ENCODE measurements at places on chromosomes 6 and 20.
A peak's percentile ranks its signal among the peaks of the same experiment; 100 is the strongest.

DNA sequence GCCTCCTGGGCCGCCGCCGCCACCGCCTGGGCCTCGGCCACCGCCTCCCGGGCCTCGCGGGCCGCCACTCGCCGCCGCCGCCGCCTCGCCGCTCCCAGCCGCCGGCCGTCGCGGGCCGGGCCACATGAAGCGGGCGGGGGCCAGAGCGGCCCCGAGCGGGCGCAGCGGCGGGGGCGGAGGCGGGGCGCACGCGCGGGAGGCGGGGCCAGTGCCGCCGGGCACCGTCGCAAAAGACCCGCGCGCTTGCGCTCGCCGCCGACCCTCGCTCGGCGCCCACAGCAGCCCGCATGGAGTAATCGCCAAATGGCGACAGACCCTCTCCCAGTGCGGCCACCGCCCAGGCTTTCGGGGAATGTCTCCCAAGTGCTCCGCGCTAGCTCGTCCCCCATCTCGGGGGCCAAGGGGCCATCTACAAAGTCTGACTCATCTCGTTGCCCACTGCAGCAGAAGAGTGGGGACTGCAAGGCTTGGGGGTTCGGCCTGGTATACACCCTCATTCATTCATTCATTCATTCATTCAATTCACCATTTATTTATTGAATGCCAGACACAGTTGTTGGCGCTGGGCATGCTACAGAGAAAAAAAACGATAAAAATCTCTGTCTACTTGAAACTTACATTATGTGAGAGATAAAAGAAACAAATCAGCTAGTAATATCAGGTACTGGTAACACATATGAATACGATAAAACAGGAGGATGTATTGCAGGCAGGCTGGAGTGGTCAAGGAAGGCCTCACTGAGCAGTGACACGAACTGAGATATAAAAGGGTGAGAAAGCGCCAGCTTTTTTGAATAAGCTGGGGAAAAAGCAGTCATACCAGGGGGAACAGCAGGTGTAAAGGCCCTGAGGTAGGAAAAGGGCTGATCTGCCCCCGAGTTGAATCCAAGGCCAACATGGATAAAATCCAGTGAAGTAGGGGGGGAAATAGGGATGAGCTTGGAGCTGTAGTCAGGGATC is at the start of gene B4GALT5:
TSS of gene B4GALT5 (minus strand) at position 126 of the 960 bp plus-strand sequence. CDS start 188 bp downstream, outside the sequence.
- peak; percentile 85 for DNase-seq

DNA sequence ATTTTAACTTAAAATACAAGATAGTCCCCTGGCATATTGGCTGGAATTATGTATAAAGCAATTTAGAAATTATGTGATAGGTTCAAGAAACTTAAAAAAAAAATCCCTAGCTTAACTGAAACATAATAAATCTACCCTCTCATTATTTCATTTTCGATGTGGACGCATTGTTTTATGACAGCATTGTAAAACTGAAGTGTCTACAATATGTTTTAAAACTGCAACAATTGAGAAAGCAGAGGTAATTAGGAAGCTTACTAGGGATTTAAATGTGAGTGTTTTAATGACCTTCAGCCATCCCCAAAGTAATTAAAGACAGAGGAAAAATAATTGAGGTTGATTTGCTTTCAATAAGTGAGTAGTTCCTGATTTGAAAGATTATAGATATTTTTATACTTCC is 776.0 kb downstream of the TBC1D32 start:
- no peak for DNase-seq

- no peak for DNase-seq
These were observed 56.5 kb upstream of the FNDC1 start for GRCh38 chr6:159112714-159113113.

DNA sequence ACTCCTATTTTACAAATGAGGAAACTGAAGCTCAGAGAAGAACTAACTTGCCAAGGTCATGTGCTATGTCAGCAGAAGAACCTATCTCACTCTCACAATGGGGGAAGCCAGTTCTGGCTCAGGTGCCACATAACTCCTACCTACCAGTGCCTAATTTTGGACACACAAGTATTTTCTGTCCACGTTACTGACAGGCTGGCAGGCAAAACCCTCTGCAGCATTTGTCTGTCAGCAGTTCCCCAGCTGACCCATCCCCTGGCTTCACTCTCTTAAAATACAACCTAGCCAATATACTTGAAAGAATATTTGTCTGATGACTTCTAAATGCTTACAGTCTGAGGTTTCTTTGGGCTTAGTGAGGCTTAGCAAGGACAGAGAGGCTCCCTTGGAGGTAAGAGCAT is 15.5 kb downstream of the GSS start:
- no peak for DNase-seq

DNA sequence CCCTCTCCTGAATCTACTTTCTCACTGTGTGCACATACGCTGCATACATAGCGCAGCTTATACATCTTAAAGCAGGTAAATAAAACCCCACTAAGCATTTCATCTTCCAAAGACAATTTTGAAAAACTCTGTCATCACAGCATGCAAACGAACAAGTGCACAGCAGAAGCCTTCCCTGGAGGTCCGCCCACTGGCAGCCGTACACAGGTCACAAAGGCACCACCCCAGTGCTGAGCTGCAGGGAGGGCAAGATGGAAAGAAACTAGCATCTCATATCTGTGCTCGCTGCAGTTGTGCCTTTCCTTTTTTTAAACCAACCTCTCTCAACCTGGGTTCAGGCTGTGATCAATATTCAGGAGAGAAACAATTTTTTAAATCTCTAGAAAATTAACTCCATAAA is 73.3 kb downstream of the HUS1B start:
- no peak for DNase-seq

DNA sequence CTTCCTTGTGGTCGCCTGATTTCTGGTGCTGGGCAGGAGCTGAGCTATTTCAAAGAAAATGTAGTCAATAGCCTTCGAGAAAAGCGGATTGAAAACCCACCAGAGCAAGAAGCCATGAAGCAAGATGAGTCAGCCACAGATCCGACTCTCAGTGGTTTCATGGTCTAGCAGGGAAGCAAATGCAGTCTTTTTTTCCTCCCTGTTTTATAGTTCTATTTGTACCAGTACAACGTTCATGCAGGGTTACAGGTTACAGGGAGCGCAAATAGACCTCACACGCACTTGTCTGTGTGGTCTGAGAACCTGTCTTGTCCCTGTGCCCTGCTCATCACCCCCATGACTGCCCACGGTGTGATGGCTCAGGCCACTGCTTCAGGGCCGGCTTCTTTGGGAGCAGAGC is 309.8 kb upstream of the SUPT3H start:
- no peak for DNase-seq

- no peak for DNase-seq
These were observed 23.1 kb downstream of the STK35 start for GRCh38 chr20:2124564-2125213.

DNA sequence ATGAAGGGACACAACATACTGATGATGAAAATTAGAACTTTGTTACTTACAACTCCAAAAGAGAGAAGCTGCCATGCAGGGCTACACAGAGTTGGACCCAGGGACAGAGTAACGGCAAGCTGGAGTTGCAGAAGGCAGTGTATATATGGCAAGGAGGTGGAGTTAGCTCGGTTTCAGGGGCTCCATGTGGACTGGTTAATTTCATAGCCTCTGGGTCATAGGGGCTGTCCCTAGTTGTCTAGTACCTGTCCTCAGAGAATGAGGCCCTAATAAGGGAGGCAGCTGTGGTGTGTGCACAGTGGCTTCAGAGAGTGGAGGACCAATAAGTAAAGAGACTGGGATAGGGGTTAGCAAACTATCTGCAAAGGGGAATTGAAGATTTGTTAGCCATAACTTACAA is 7.9 kb upstream of the ZSCAN12 start:
- no peak for DNase-seq

- DNase-seq = peak; percentile 67
These were observed 183.0 kb downstream of the THBS2 start for GRCh38 chr6:169070506-169071176.

DNA sequence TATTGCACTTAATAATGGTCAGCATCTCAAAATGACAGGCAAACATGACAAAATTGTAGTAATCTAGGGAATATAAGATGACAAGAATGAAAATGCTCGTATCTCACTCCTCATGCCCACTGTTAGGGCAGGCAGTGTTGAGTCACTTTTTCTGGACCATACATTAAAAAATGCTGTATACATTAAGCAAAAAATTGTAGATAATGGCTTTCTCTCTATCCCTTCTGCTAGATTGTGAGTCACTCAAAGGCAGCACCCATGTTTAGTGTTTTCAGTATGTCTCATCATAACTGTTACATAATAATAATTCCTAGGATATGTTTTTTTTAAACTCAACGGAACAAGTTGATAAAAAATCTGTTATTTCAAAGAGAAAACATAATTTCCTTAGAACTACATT is 199.3 kb downstream of the TENT5A start:
- no peak for DNase-seq

DNA sequence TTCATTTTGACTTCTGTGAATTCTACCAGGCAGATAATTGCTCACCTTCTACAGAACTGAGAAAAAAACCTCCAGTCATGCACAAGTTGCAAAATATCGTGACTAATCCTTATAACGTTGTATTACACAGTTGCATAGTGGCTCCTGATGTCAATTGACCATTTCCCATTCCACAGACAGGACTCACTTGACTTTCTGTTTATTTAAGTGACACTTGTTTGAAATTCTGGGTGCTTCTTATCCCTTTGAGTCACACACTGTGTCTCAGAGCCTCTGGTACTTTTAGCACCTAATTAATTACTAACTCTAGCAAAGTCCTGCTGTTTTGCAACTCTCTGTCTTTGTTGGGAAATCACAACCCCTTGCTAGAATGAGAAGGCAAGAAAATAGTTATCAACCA is 16.2 kb upstream of the RSPO3 start:
- no peak for DNase-seq

- no peak for DNase-seq
These were observed 31.8 kb upstream of the DLGAP4 start for GRCh38 chr20:36274181-36274841.

GRCh38 chr6:154593122-154593521 is 82.6 kb upstream of the CNKSR3 start:
- DNase-seq = no peak

DNA sequence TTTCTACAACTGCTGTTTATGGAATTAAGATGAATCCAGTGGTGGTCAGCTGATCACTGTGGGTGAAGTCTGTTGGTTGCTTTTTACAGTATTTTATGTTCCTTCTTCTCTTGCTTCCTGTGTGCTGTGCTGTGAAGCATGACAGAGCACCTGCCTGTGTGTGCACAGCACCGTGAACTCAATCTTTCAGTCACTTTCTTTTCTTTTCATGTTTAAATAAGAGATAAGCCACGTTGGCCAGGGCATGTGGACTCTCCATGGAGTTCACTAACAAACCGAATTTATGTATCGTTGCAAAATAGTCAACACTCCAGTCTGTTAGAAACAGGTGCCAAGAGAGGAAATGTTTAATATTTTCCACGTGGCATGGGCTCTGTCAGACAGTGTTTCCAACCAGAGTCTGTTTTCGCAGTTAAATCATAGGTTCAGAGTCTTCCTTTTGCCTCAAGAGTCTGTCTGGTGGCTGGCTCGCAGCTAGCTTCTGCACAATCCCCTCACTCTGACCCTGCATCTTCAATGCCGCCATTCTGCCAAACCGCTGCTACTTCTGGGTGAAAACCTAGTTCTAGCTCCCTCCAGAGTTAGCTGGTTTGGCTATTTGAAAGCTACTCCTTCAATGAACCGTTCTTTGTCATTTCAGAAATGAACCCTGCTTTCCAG is 73.2 kb downstream of the QRSL1 start:
- DNase-seq = no peak

DNA sequence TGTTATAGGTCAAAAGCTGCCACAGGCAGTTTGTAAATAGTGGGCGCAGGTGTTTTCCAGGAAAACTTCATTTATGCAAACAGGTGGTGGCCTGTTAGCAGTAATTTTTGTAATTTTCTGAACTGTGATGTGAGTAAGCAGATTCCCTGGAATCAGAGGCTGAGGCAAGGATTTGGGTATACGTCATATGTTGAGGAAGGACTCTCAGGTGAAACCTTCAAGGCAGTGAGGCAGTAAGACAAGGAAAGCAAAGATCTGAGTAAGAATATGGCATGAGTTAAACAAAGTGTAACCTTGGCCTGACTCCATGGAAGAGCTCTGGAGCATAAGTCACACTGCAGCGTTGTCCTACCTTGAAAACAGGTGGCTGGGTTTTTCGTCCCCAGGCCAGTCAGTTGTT is 291.1 kb upstream of the BTBD3 start:
- DNase-seq = no peak

DNA sequence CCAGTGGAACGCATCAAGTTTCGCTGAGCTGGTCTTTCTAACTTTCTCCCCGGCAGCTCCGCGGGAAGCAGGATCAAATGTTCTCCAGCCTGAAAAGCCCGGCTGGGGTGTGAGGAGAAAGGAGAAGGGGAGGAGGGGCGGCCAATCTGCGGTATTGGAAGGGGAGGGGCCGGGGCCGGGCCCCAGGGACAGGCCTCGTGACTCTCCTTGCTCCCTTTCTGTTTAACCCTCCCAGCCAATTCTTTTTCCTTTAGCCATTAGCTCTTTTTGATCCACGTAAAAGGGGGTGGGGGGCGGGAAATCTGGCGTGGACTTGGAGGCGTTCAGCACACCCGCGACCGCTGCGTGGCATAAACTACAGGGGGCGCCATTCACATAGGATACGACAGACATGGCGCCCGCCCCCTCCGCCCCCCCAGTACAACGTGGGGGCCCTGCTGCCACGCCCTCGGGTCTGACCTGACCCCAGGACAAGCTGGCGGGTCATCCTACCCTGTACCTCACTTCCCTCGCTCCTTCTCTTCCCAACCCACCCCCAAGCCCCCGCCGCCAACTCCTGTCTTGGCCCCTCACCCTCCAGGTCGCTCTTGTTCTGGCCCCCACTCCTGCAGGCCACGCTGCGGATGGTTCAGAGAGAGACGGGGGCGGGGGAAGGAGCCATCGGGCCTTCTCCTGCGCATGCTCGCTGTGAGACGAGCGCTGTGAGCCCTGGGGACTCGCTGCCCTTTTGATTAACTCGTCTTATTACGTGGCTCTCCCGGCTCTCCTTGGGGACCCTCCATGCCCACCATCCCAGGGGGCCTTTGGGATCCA is 7.8 kb upstream of the MDGA1 start:
- no peak for DNase-seq

GRCh38 chr6:44276667-44277640 is 6.7 kb downstream of the TMEM151B start:
- DNase-seq = no peak

DNA sequence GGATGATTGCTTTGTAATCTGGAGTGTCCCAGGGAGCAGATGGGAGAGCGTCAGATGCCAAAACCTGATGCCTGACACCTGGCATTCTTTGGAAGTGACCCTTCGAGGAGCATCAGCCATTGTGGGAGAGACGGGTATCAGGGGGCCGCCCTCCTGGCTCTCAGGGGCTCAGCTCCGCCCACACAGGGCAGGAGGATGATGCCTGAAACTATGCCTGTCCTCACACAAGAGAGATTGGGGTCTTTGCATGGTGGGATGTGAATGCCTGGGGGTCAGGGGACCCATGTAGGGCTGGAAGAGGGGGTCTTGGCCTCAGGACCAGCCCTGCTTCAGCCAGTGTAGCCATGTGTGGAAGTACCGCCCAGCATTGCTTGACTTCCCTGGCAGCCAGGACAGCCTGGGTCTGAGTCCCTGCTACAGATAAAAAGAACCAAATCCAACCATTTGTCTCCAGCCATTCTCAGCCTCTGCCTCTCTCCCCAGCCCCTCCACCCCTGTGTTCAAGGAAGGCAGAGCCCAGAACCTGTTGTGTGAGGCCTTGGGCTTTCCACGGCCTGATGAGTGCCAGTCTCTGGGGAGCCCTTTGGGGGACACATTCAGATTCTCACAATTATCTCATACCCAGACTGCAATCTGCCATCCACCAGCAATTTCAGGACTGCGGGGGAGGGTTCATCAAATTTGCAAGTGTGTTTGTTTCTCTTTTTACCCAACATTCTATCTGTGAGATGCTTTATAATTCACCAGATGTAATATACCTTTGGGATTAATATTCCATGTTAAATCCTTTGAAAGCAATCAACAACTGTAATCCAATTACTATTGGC is 371.2 kb downstream of the PREX1 start:
- DNase-seq = no peak
